Thyroid gland (tissue), 4 donors: ENCODE measurements at places on chromosomes 4 and X.

GRCh38 chr4:183576701-183577404, 72.0 kb downstream of the ING2 start:
- no peak for DNase-seq

DNA sequence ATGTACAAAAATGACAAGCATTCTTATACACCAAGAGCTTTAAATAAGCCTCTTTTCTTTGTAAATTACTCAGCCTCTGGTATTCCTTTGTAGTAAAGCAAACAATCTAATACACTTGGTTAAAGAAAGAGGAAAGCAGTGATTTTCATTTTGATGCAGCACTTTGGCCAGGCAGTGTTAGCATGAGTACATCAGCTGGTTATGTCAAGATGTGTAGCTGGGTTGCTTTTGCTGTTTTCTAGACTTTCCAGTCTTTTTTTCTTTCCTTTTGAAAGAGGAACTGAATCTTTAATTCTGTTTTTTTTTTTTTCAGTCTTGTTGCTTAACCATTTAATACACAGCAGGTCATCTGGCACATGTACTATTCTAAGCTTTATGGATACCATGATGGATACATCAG, 167.1 kb upstream of the AADAT start:
- no peak for DNase-seq

GRCh38 chrX:129777218-129778030, 2.3 kb upstream of the SASH3 start:
- peak; percentile 13 for DNase-seq

- no peak for DNase-seq
These were observed 18.2 kb downstream of the UBE2D3 start for GRCh38 chr4:102809190-102809589.

DNA sequence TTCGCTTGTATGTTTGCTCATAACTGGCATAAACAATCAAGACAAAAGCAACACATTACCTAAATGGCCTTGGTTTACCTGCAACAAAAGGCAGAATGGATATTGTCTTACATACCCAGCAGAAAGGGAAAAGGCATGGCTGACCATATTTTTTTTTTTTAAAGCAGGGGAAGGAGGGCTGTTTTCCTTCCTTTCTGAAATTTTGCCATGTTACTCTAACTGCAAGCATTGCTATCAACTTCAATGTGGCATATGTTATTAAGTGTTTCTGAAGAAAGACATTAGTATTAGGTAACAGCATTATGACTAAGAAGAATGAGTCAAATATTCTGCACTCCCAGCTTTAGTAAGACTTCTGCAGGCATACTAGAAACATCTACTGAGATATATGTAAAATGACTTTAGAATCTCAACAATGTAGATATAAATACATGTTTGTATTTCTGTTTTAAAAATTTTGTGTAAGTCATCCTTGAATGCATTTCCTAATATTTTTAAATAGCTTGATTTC, 512.6 kb upstream of the FAM241A start:
- DNase-seq = no peak

GRCh38 chr4:148542922-148543623, 100.9 kb upstream of the NR3C2 start:
- no peak for DNase-seq

DNA sequence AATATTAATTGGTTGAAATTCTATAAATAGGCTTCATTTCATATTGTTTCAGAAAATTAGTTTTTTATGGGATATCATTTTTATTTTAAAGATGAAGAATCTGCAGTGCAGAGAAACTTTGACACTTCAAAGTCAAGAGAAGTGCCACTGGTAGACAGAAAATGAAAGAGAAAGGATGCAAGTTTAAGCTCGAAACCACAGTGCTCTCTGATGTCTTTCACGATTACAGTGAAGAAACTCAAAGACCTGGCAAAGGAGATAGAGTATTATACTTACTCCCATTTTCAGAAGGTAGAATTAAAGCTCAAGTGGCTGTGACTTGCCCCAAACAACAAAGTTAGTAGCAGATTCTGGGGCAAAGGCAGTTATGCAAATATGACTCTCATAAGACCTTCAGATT, 745.4 kb downstream of the TECRL start:
- DNase-seq = no peak

- no peak for DNase-seq
These were observed 87.4 kb upstream of the CITED1 start for GRCh38 chrX:72392816-72393800.

DNA sequence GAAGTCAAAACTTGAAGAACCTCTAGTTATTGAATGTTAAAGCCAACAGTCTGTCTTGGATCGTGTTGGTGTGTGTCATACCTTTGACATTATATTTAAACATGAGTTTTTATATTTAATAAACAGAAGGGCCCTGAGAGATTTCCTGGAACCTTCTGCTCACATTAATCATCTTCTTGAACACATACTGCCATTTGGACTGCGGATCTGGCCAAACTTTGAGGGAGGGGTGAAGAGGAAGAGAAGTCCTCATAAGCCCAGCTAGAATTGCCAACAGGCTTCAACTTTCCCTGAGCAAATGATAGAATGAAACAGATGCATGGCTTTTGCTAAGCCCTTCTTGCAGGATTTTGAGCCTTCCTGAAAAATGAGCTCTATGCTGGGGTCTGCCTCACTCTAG, 27.4 kb downstream of the CCKAR start:
- DNase-seq = no peak

- no peak for DNase-seq
These were observed 64.0 kb upstream of the DDIT4L start for GRCh38 chr4:100254237-100254636.

DNA sequence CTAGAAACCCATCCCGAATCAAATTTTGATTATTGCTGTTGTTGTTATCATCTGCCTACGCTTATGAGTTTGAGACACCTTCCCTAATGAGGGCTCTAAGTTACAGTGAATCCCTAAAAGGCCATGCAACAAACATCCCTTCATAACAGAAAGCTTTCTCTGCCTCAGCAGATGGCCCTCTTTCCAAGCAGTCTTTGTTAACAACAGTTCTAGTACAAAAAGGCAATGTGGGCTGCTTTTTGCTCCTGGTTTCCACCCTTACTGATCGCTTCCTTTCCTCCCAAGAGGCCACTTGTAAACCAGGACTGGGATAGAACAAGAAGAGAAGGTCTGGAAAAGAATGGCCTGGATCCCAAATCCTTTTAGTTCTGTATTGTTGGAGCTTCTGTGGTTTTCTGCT, 24.2 kb downstream of the GPC4 start:
- no peak for DNase-seq

- peak; percentile 40 for DNase-seq
These were observed 85.5 kb downstream of the STARD8 start for GRCh38 chrX:68732906-68733493.

DNA sequence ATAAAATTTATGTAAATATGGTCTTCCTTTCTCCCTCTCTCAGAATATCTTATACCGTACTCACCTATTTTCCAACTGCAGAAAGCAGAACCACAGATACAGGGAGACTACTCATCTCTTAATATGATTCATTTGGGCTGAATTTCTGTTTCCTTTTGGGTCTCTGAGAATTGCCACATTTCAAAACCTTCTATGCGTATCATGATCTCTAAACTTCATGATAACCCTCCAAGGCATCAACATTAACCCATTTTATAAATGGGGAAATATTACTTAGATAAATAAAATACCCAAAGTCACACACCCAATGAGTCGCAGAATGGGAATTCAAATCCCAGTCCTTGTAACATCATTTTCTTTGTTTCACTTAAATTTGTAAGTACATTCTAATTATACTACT, 16.6 kb upstream of the PRDM8 start:
- DNase-seq = no peak

DNA sequence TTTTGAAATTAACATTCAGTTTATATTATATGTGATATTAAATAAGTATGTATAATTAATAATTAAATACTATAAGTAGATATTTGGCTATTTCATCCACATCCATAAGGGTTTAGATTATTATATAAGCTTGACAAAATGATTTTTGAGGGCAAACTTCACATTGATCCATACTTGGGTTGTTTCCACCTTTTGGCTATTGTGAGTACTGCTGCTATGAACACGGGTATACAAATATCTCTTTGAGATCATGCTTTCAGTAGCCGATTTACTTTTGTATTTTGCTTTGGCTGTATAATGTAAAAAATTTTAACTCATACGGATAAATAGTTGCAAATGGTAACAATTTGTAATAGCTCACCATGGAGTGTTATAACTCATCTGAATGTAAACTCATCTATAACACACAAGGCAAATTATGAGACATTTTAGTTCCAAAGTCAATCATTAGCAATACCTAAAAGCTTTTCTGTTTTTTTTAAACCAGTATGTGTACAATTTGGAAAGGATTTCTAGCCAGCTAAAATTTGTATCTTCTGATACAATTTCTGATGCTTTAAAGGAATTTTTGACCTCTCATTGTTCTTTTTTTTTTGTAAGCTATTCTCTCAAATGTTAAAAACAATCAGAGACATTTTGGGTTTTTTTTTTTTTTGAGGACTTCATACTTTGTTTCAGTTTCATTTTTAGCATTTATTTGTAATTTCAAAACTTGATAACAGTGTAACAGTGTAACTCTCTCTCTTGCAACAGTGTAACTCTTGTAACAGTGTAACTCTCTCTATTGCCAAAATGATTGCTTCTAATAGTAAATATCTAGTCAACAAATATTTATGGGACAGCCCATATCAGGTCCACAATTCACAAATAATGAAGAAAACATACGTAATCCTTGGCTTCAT, 51.8 kb upstream of the ARX start:
- no peak for DNase-seq

DNA sequence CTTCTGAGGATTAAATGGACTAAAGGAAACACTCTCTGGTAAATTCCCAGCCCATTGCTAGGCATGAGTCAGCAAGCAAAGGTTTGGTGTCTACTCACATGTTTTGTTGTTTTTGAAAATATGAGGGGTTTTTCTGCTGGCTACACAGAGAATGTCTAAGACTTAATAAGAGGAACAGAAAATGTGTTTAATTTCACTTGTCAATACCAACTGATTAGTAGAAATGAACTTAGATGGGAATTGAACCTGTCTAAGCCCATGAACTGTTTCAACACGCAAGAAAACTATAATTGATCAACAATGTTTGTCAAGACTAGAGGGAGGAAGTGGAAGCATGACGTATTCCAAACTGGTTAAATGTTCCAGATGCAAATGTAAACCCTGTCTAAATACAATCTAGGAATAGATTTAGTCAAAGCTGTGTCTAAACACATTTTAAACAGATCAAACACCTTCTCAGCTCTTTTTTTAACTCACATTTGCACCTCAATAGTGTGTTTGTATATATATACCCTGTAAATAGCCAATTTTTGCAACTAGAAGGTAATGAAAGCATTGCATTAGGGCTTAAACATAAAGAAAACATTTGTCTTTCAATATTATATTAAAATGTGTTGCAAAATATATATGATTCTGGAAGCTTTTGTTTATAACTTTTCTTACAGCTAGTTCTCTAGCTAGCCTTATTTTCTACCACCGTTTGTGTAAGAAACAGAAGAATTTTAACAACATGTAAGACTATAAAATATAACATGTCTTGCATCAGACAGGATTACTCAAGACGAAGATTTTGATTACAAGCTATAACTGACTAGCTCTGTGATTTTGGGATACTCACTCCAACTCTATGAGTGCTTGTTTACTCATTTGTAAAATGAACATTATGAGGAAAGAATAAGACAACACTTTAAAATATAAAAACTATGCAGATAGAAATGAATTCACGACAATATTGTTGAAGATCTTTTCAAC, 607.8 kb downstream of the FSTL5 start:
- no peak for DNase-seq

- DNase-seq = peak; percentile 10
These were observed at the start of gene ZCCHC18 for GRCh38 chrX:104112326-104112951. ZCCHC18 (plus strand) TSS chrX:104112523; CDS start chrX:104114112, 1,589 bp downstream.

DNA sequence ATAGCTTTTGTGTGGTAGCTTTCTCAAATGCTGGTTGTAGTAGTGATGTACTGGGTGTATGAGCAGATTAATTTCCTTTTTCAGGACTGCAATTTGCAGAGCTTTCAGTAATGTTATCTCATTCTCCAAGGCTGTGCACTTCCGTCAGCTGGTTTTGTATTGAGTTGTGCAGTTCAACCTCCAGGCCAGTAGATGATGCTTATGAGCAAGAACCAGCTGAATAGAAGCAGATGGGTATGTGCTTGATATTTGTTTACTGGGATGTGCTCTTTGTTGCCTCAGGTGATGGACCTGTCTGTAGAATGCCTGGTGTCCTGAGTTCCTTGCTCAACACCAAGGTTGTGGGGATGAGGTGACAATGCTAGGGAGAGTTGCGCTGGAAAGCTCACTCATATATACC, 462.8 kb downstream of the PCDH18 start:
- DNase-seq = no peak

GRCh38 chr4:54100595-54101189, 729 bp downstream of the GSX2 start:
- DNase-seq = no peak

- no peak for DNase-seq
These were observed 37.8 kb downstream of the SEPTIN6 start for GRCh38 chrX:119655125-119655524.

GRCh38 chr4:102535398-102536082, 34.4 kb downstream of the NFKB1 start:
- DNase-seq = no peak
